ENCODE measurements at places on chromosomes 13 and 19.

- no peak for DNase-seq
Observed at GRCh38 chr13:78589206-78589605, 14.1 kb downstream of the POU4F1 start.

DNA sequence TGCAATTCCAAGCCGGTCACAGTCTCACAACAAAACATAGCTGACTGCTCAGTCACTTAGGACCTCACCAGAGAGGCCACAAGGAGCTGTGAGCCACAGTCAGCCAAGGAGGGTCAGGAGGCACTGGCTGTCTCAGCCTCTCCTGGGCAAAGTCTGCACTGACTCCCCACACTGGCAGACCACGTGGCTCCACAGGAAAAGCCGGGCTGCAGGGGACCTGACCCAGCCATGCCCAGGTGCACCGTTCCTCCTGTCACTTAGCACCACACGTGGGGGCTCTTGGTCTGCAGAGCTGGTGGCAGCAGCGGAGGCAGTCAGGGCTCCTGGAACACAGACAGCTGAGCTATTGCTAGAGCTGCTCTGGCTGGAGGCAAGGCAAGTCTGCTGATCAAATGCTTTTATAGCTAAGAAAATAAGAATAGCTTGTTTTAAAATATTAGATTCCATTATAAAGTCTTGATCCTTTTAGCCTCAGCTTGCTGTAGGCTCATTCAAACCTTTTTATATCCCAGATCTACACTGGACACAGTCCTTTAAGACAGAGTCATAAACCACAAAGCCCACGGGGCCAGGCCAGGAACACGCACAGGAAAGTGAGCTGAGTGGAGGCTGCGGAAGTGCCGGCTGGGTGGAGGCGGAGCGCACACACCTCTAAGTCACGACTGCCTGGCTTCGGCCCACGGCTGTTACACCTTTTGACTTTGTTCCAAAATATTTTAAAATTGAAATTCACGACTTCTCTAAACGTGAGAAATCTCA lies 744.1 kb downstream of the UQCRFS1 start:
- no peak for DNase-seq

DNA sequence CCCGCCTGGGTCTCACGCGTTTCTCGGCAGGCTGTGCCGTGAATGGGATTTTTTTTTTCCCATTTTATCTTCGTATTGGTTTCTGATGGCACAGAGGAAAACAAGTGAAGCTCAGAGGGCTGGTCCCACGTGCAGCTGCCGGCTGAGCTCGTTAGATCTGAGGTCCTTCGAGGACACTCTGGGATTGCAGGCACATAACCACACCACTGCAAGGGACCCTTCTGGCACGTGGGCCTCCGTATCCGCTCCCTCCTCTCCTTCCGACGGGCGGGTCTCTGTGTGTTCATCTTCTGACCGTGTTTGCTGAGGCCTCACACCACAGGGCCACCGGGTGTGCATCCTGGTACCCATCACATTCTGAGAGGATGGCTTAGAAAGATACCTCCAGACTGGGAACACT lies 16.6 kb downstream of the CFD start:
- DNase-seq, result no peak

DNA sequence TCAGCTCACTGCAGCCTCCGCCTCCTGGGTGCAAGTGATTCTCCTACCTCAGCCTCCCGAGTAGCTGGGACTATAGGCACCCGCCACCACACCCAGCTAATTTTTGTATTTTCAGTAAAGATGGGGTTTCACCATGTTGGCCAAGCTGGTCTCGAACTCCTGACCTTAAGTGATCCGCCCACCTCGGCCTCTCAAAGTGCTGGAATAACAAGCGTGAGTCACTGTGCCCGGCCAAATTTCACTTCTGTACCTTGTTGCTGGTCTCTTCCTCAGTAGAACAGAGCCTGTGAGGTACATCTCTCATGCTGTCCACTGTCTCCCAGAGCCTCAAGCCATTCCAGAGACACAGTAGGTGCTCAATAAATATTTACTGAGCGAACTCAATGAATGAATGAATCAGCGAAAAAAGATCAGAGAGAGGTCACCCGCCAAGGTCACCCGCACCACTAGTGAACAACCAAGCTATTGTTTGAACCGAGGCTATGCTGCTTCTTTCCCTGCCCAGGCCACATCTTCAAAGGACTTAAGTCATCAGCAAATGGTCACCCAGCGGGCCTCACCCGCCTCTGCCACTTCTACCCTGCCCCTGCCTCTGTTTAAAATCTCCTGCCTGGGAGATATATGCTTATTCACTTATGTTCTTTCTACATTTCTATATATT lies 9.3 kb downstream of the TMEM143 start:
- DNase-seq, result no peak

- DNase-seq, result no peak
Observed at GRCh38 chr13:110873639-110874507, 41.0 kb downstream of the ANKRD10 start.

DNA sequence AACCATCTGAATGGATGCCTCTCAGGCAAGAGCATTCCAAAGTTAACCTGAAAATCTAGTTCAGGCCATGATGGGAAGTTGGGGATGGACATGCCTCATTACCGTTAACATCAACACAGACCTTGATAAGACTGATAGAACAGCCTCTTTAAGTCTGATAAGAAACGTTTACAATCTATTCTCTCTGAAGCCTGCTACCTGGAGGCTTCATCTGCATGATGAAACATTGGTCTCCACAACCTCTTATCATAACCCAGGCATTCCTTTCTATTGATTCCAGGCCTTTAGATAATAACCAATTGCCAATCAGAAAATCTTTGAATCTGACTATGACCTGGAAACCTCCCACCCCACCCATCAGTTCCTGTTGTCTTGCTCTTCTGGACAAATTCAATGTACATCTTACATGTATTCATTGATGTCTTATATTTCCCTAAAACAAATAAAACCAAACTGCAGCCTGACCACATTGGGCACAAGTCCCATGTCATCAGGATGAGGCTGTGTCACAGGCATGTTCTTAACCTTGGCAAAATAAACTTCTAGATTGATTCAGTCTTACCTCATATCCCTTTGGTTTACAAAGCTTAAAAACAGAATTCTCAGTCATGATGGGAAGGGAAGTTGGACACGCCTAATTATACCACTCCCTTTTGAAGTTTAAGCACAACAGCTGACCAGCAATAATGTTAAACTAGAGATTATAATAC lies 843.8 kb upstream of the SPRY2 start:
- no peak for DNase-seq

GRCh38 chr19:15532779-15533521 lies 24.6 kb downstream of the CYP4F22 start:
- DNase-seq, result no peak

- DNase-seq, result no peak
Observed at GRCh38 chr19:35513628-35514281, at the start of gene DMKN. TSS of gene DMKN (minus strand) at chr19:35513649. CDS start at chr19:35513475, 174 bp downstream.

DNA sequence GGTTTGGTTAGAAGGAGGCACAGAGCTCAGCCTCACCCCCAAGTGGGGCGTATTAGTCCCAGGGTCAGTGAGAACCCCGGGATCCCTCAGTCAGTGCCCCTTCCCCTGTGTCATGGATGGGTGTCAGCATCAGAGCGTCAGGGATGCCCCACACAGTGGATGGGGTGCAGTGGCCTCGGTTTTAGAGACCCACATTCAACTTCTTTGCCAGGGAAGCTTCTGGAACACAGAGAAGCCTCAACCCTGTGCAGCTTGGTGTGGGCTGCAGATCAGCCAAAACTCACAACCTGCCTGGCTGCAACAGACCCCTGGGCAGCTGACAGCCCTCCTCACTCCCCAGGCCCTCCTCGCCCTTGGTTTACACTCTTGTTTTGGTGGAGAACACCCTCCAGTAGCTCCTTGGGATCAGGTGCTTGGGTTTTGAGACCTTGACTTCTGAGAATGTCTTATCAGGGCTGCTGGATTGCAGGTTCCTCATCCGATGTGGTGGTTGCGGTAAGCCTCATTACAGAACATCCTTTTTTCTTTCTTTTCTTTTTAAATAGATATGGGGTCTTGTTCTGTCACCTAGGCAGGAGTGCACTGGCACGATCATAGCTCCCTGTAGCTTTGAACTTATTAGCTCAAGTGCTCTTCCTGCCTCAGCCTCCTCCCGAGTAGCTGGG lies 11.0 kb downstream of the ZNF333 start:
- no peak for DNase-seq

DNA sequence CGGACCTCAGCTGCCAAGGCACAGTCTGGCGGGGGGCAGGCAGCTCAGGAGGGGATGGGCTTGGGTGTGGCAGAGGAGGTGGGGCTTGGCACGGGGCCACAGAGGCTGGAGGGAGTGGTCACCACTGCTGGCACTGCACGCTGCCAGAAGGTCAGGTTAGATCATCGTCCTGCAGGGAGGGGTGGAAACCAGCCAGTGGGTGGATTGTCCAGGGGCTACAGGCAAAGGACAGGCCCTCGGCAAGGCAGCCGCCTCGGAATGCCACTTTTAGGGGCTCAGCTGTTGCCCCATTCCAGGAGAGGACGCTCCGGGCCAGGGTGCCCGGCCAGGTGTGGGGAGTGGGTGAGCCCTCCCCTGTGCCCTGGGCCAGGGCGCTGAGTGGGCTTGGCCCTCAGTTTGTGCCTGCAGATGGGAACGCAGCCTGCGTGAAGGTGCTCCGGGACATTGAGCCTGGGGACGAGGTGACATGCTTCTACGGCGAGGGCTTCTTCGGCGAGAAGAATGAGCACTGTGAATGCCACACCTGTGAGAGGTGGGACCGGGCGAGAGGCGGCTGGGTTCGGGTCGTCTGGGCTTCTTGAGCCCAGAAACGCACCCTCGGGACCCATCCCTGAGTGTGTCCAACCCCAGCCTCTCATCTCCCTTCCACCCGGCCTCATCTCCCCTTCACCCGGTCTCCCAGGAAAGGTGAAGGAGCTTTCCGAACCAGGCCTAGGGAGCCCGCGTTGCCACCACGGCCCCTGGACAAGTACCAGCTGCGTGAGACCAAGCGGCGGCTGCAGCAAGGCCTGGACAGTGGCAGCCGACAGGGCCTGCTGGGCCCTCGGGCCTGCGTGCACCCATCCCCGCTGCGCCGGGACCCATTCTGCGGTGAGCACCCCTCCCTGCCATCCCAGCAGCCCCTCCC lies 6.4 kb downstream of the KMT5C start:
- DNase-seq, result no peak

GRCh38 chr19:41705393-41706174 lies 2.8 kb upstream of the CEACAM5 start:
- no peak for DNase-seq

DNA sequence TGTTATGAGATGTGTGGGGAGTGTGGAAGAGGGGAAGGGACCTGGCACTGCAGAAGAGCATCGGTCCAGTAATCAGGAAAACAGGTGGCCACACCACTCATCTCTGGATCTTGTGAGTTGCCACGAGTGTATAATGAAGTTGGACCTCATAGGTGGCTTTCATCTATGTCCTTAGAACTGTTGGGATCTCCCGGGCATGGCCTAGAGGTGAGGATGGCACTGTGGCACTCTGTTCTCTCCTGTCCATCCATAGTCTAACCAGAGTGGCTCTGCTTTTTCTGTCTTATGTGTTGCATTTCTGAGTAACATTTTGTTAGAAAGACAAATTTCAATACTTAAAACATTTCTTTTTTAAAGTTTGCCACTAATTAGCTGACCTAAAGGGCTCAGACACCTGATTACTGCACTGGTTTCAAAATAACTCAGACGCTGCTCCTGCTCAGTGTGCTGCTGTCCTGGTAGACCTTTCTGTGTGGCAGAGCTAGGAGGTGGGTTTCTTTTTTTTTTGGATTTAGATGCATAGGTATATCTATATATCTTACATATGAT lies 5.5 kb downstream of the CNMD start:
- DNase-seq, result no peak

DNA sequence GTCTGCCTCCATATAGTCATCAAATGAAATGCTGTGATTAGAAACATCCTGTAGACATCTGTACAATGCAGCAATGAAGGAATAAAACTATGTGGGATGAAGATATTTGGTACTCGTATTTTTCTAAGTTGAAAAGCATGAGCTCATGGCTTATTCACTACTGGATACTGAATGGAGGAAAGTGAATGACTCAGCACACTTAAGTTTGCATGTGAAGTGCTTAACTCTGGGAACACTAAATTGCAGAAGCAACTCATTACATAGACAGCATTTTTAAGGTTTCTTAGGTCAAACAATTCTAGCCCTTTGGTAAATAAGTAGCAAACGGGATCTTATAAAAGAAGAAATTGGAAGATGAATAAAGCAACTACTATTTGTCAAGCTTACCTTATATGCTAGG lies 429.0 kb upstream of the MIR17HG start:
- DNase-seq, result no peak

DNA sequence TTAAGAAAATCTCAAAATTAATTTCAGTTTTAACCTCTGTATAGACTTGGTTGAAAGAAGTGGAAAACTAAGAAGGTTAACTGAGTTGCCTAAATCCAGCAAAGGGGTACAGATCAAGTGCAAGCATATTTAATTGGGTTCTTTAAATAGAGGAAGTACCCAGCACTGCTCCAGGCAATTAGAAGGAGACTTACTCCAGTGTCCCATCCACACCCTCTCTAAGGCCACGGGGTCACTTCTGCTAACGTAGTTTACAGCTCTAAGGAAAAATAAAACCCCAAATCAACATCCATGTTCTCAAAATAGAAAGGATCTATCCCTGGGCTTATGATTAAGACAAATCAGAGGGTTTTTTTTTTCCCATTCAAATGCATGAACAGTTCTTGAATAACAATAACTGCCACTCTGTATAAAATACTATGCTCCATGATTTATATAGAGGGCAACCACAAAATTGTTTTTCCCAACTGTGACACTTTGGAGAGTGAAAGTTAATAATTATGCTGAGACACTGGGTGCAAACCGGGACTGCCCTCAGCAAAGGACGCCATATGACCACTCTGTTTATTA lies 4.6 kb downstream of the FRY start:
- DNase-seq, result no peak

GRCh38 chr13:22665506-22665905 lies 515.3 kb upstream of the SGCG start:
- peak; percentile 43 for DNase-seq

DNA sequence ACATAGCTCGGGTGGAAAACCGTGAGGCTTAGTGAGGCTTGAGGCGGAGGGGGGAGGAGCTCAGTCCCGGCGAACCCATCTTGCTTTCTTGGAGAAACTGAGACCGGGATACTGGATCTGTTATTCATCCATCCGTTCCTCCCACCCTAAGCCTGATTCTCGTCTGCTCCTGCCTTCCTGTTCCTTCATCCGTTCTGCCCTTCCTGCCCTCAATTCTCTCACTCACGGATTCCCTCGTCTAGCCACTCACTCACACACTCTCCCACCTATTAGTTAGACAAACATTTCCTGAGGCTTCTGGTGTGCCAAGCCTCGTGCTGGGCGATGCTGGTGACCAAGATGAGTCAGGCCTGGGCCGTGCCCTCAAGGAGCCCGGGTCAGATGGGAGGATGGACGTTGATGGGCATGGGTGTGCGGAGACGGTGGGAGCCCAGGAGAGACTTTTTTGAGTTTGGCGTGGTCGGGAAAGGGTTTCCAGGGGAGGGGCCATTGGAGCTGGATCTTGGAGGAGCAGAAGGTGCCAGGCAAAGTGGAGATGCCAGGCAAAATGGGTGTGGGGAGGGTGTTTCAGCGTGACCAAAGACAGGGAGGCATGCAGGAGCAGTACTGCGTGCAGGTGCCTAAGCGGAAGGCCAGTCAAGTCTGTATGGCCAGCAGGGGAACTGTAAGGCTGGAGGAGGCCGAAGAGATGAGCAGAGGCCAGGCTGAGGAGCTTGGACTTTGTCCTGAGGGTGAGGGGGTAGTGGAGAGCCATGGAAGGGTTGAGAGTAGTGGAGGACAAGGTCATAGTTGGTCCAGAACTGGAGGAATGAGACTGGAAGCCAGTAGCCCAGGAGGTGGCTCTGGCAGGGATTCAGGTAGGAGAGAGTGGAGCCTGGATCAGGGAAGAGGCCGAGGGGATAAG lies 7.4 kb upstream of the CNFN start:
- peak; percentile 49 for DNase-seq

Data from cerebellum (tissue), 4 donors.